ENCODE measurements at places on chromosomes 7 and 10.

- DNase-seq, result no peak
Observed at GRCh38 chr10:62233356-62234076, 35.1 kb downstream of the RTKN2 start.

- peak; percentile 29 for DNase-seq
Observed at GRCh38 chr10:27345455-27345920, 104.9 kb upstream of the ACBD5 start.

GRCh38 chr10:123027861-123028260 is 19.1 kb downstream of the ACADSB start:
- no peak for DNase-seq

DNA sequence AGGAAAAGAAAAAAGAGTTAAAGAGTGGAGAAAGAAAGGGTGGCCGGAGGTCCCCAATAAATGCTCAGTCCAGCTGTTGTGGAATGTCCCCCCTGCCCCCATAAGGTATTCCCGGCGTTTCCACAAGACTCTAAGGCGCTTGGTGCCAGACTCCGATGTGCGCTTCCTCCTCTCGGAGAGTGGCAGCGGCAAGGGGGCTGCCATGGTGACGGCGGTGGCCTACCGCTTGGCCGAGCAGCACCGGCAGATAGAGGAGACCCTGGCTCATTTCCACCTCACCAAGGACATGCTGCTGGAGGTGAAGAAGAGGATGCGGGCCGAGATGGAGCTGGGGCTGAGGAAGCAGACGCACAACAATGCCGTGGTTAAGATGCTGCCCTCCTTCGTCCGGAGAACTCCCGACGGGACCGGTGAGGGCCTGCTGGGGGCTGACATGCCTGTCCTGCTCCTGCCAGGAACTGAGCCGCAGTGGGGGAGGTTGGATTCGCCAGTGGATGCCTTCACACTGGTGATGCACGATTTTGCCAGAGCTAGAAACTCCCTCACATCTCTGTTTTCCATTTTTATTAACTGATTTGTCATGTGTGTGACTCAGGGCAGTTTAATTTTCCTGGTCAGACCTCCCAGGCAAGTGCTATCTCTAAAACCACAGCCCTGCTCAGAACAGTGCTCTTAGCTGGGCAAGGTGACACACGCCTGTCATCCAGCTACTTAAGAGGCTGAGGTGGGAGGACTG is 34.2 kb downstream of the TACR2 start:
- DNase-seq, result no peak

DNA sequence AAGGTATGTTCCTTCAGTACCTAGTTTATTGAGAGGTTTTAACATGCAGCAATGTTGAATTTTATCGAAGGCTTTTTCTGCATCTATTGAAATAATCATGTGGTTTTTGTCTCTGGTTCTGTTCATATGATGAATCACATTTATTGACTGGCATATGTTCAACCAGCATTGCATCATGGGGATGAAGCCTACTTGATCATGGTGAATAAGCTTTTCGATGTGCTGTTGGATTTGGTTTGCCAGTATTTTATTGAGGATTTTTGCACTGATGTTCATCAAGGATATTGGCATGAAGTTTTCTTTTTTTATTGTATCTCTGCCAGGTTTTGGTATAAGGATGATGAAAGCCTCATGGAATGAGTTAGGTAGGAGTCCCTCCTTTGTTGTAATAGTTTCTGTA is 204.0 kb upstream of the GNAI1 start:
- no peak for DNase-seq

GRCh38 chr10:11501600-11501999 is 109.8 kb downstream of the USP6NL start:
- no peak for DNase-seq

GRCh38 chr7:106683941-106684340 is 23.0 kb upstream of the CCDC71L start:
- DNase-seq, result no peak

GRCh38 chr10:75000748-75001321 is 110.6 kb upstream of the SAMD8 start:
- peak; percentile 53 for DNase-seq

GRCh38 chr7:30176463-30177109 is 41.8 kb downstream of the MTURN start:
- no peak for DNase-seq
